ENCODE measurements at places on chromosomes 12 and 14.
A peak's percentile ranks its signal among the peaks of the same experiment; 100 is the strongest.

DNA sequence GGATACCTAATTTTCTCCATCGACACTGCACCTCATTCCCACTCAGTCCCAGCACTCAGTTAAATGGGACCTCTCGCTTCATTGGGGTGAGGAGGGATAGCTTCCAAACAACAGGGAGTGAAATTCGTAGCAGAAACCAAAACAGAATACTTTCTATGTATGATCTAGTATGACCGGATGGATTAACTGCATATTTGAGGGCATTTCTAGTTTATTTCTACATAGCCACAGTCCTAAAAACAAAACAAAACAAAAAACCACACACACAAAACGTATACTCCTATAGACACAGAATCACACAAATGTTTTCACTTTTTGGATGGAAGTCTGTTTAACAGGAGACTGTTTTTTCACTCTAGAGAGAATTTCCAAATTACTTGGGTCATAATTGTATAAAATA is 307.5 kb upstream of the FKBP4 start:
- no peak for DNase-seq

GRCh38 chr14:56333359-56334292 is 215.4 kb downstream of the PELI2 start:
- DNase-seq, result no peak

DNA sequence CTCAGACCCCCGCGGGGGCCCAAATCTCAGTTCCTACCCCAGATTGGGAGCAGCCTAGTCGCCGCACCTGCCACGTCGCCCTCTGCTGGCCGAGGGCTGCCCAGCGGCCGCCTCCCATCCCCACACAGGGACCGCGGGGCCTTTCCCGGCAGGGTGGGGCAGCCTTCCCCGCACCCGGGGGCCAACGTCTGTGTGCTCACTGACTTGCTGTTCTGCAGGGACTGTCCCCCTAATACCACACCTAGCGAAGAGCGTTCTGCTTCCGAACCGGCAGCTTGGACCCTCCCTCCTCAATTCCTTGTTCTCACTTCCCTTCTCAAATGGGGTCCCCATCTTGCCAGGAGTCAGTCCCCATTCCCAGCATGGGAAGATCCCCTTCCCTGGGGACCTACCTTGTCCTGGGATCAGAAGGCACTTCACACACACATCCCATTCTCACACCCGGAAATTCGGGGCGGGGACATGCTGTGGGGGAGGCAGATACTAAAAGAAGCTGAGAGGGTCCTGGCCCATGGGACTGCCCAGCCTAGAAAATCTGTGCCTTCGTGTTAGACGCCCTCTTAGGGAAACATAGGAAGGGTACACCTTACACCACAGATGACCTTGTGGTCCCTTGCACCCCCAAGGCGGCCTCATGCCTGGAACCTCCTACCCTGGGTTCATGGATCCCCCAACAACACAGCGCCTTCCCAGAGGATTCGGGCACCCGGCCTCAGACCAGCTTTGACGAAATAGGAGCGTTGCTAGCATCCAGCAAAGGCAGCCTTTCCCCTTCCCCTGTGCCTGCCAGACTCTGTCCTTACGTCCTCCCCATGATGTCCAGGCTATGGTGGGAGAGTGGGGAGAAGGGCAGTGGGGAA is 16.4 kb downstream of the ACVRL1 start:
- peak; percentile 87 for DNase-seq

DNA sequence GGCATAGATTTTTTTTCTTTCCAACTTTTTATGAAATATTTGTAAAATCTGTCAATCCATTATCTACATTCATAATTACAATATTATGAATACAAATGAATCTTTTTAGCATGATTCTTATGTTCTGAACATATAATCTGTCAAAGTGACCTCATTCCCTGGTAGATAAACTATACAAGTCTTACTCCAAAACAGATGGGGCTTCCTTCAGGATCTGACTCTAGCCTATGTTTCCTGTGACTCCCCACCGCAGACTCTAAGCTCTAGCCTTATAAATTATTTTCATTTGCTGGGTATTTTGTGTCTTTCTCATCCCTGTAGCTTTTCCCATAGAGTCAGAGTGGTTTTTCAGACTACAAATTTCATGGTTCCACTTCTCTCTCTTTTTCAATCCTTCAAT is 202.1 kb upstream of the KITLG start:
- DNase-seq, result no peak

DNA sequence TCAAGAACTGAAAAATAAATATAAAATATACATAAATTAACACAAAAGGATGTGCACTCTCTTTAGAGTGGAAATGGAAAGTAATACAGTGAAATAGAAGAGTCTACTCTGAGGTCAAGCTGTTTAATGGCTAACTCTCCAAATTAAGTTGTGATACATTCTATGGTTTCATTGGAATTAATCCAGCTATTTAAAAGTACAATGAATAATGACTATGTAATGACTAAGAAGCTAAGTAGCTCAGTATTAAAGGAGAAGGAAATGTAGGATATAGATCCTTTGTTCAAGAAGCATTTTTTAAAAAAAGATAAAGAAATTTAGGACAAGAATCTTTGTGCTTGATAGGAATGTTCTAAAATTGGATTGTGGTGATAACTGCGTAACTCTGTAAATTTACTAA is 85.3 kb downstream of the LRP6 start:
- no peak for DNase-seq

GRCh38 chr14:75260025-75260763 is 18.4 kb upstream of the FOS start:
- no peak for DNase-seq

DNA sequence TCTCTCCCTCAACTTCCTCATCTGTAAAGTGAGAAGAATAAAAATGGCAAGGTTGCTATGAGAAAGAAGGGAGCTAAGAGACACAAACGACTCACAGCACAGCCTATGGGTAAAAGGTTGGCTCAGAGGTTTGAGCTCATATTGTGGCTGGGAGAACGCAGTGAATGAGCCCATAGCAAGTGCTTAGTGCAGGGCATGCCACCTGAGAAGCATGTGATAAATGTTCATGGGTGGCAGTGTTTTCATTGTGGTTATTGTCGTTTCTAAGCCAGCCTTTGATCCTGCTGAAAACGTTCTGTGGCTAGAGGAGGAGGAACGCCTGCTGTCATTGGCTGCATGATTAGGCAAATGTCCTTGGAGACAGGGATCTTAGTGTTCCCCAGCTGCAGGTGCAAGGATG is 150.4 kb downstream of the KSR2 start:
- no peak for DNase-seq

GRCh38 chr12:94429633-94430032 is 30.0 kb downstream of the CEP83 start:
- no peak for DNase-seq

- no peak for DNase-seq
Measured at GRCh38 chr12:110661337-110661972, 27.5 kb downstream of the HVCN1 start.

DNA sequence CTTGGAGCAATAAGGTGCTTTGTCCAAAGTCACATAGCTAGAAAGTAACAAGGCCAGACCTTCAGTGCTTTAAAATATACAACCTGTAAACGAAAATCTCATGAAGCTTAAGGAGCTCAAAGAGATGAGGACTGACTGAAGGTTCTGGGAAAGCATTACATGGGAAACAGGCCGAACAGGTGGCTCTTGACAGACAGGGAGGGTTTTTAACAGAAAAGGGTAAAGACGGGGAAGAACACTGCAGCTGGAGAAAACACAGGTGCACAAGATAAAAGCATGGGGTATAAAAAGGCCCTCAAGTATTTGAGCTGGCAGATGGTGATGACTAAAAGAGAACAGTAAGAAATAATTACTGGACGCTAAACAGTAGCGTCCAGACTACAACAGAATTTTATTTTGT is 257.2 kb downstream of the NELL2 start:
- no peak for DNase-seq

DNA sequence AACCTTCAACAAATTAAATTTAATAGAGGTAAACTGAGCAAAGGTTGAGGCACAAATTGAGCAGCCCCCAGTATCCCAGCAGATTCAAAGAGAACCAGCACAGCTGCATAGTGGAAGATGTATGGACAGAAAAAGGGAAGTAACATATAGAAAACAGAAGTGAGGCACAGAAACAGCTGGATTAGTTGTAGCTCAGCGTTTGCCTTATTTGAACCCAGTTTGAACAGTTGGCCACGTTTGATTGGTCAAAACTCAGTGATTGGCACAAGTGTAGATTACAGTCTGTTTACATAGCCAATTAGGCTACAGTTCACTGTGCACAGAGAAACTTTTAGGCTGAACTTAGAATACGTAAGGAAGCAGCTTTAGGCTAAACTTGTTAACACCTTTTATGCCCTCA is 315.5 kb downstream of the RMST start:
- no peak for DNase-seq

Measured in cardiac septum (tissue), 1 donor.